GM12891 (cell line): ENCODE measurements at places on chromosomes 16 and 17.

- DNase-seq: no peak
Measured at GRCh38 chr17:78142119-78142861, 3.9 kb upstream of the C17orf99 start.

- no peak for DNase-seq
Measured at GRCh38 chr17:57475796-57476195, 219.5 kb downstream of the MSI2 start.

DNA sequence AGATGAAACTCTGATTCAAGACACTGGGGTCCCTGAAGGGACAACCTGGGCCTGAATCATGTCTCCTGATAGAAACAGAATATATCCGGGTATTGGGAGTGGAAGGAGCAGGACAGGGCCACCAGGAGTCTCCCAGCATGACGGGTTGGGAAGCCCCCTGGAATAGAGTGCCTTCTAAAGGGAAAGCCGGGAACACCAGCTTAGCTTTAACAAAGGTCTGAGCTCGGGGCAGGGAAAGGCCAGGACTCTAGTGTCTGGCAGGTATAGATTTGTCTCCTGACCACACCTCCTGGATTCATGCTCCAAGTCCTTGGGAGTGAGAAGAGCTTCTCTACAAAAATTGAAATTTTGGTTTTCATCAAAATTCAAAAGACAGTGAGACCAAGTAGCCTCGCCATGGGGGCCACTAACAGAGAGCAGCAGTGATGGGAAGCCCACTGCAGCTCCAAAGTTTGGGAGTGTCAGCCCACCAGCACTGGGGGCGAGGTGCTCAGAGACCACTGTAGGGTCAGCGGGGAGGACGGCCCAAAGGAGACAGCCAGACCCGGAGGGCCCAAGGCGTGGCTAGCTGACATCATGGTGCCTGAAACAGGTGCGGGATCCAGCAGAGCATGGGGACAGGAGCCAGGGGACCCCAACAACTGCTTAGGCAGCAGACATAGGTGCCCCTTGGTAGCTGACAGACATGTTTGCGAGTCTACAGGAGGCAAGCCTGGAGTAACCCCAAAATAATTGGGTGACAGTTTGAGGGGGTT is 81.0 kb downstream of the C16orf78 start:
- no peak for DNase-seq

- DNase-seq: no peak
Measured at GRCh38 chr17:60594734-60595133, 5.3 kb upstream of the PPM1D start.

GRCh38 chr17:47213540-47213939 is 4.4 kb downstream of the MYL4 start:
- no peak for DNase-seq

DNA sequence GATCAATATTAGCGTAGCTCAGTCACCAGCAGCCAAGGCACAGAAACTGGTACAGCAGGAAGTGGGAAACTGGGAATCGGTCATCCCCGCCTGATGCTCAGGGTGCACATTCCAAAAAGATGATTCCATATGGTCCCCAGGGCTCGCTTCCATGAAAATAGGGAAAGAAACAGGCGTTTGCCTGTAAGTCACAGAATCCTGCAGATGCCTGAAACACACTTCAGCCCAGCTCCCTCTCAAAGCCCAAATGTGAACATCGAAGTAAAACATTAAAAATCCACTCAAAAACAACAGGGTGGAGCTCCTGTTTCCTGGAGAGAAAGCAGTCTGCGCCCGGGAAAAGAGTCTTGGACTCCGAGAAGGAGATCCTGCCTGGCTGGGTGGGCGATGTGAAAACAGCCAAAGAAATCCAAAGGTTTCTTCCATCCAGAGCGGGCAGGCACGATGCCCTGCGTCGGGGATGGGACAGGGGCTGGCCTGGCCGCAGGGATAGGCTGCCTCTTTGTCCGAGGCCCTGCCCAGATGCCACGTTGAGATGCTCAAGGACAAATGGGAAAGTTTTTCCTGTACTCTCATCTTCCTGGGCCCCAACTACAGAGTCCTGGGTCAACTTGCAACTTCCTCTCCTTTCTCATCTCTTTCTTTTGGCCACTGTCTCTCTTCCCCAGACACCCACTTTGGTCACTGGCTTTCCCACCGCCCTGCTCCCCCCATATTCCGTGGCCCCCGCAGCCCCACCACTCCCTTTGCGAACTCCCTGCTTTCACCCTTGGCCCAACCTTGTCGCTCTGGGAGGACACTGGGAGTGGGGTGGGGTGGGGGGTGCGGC is 743 bp downstream of the WIPI1 start:
- DNase-seq: no peak

DNA sequence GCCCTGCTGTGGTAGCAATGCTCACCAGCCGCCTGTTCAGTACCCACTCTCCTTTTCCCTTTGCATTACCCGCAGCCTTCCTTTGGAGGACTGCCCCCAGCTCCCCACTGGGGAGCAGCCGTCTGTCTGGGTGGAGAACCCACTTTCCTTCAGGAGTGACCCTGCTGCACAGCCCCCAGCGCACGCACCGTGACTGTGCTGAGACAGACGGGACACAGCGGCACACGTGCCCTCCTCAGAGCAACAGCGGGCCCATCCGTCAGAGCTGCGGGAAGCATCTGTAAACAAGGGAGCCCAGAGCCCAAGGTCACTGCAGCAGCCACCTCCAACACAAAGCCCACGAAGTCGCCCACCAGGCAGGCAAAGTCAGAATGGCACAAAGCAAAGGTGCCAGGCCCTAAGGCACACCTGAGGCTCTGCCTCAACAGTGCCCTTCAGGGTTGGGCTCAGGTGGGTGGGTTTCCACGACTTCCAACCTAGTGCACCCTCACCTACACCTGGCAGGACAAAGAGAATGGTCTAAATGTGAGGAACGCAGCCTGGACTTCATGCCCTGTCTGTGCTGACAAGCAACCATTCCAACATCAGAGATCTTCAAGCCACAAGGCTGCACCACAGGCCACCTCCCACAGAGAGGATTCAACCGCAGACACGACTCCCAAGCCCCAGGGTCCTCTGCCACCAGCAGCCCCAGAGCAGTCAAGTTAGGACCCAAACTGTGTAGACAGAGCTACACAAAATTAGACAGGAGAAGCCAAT is 9.9 kb downstream of the AXIN1 start:
- no peak for DNase-seq

GRCh38 chr16:79325226-79325945 is 275.2 kb downstream of the MAF start:
- no peak for DNase-seq

GRCh38 chr17:39208136-39208535 is 8.1 kb downstream of the RPL19 start:
- no peak for DNase-seq
